ENCODE measurements at places on chromosomes 16 and 17.

DNA sequence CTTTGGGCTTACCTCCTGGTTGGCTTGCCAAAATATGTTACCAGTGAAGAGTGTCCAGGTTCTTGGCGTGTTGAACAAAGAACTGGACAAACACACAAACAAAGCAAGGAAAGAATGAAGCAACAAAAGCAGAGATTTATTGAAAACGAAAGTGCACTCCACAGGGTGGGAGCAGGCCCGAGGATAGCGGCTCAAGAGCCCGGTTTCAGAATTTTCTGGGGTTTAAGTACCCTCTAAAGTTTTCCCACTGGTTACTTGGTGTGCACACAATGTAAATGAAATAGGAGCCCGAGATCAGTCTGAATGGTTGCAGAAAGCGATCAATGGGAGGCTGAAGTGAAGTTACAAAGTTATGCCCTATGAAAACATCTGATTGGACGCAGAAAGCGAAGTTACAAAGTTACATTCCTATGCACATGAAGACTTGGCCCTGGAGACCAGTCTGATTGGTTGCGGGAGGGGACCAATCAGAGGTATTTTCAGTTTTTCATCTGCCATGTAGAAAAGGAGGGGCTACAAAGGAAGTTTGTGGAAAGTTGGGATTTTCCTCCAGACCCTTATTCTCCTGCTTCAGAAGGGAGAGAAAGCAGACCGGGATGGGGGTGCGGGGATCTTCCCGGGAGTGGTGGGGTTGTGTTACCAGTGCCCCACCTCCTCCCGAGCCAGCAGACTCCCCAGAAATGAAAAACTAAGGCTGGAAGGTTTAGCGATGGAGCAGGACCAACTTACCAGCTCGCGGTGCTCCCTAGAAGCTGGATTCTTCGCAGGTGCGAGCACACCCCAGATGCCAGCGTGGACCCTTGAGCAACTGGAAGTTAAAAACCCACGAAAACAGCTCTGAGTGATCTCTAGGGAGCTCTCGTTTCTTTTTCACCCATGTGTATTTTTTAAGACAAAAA lies at the start of gene SLFN12:
Gene SLFN12 (minus strand): TSS at position 325 of the 899 bp plus-strand sequence. CDS start 9,472 bp downstream, outside the sequence.
- peak; percentile 98 for DNase-seq

GRCh38 chr16:4859900-4860255 lies 12.6 kb downstream of the UBN1 start:
- no peak for DNase-seq

DNA sequence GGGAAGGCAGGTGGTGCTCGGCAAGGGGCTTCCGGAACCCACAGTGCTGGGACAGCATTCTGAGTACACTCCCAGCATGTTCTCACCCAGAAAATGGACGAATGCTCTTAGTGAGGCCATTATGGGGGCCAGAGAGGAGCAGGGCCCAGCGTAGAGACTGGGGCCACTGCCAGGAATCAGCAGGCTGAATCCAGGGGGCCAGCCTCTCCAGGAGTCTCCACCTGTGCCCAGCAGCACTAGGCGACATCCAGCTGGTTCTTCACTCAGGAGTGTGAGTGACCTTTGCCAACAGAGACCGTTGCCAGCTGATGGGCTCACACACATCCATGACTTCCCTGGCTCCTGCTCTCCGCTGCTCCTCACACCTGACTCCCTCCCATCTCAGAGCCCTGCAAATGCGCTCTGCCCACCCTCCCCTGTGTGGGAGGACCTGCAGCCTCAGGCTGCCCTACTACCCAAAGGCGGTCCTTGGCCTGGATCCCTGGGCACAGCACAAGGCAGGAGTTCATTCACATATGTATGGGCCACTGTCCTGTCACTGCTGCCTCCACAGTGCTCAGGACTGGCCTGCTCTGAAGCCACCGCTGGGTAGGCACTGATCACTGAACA lies 5.1 kb downstream of the RHBDF1 start:
- DNase-seq = no peak

- peak; percentile 61 for DNase-seq
Measured at GRCh38 chr16:85393674-85394451, 219.3 kb upstream of the GSE1 start.

- DNase-seq = no peak
Measured at GRCh38 chr17:81482673-81483072, 29.9 kb downstream of the ACTG1 start.
